K562 (cell line): ENCODE measurements at places on chromosomes 12 and 14. TPM values are rescaled to one million over a fixed set of nuclear protein-coding genes. Genes with fewer than 3 reads are reported as not detected.

DNA sequence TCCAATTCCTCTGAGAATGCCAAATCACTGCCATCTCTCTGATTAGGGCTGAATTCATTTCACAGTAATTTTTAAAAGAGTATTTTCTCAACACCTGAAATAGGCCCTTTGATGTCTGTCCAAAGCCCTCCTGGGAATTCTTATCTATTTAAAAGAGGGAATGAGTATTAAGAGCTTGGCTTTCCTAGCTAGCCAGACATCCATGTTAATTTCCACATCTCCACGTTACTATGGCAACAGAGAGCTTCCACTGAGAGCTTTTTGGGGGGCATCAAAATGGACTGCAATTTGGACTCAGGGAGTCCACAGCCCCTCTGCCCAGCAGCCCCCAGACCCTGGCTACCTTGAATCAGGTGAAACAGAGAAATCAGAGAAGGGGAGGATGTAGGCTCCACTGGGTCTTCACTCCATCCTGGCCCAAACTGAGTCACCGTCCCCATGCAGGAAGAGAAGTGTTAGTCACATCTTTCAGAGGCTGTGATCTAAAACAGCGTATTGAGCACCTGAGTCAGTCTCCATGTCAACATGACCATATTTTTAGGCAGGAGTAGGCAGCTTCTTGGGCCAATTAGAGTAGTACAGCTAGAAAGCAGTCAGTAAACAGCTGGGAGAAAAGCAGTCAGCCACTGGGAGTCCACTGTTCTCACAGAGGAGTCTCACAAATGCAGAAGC is 7.0 kb upstream of the FICD start:
- no peak overlapping the region for H3K27ac ChIP-seq
- H3K4me3 ChIP-seq: no peak overlapping the region

Gene PAX9
- total RNA-seq: 2.4 and 3.4 TPM in 2 replicates

Gene KRT5
- not detected in 2 replicates for total RNA-seq

- H3K4me1 ChIP-seq: no peaks in the 10 kb centered on the region
- H3K27me3 ChIP-seq: no peaks in the 10 kb centered on the region
- H3K27ac ChIP-seq: no peak overlapping the region
- no peak for DNase-seq
Observed at GRCh38 chr12:7210642-7211151, 21.2 kb downstream of the PEX5 start.

DNA sequence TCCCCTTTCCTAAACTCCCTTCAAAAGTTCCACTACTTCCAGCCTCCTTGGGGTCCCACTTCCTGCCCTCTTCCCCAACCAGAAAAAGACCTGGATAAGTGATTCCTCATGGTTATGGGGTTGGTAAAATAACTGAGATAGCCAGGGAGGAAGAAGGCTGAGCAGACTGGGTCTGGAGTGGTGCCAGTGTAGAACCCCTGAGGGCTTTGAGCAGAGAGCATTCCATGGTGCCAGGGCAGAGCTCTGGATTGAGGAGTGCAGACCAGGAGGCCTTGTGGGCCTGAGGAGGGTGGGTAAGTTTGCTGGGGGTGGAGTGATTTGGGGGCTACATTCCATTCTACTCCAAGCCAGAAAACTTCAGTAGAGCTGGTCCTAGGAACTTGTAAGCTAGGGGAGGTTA is 9.5 kb upstream of the CISTR start:
- DNase-seq: no peak
- H3K36me3 ChIP-seq: no peaks in the 10 kb centered on the region
- H3K27ac ChIP-seq: no peak overlapping the region
- peaks cover 2% of the 10 kb centered on the region; the same call in 1 of the 3 replicates for H3K4me1 ChIP-seq

DNA sequence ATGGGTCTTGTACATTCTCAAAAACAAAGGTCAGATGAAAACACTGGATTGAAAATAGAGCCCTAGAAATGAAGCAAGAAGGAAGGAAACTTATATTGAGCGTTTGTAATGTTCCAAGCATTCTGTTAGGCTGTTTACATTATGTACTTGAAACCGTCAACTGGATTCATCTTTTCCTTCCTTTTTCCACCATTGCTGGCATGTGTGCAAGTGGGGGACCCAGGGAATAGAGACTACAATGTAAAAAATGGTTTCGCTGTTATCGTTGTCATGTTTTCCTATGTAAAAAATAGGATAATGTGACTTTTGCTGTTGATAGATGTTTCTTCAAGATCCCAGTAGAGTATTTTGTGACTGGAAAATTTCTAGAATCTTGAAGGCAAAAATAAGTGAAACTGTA is 913.2 kb downstream of the NRXN3 start:
- H3K36me3 ChIP-seq: no peaks in the 10 kb centered on the region
- no peak for DNase-seq
- H3K4me1 ChIP-seq: no peaks in the 10 kb centered on the region
- H3K4me3 ChIP-seq: no peak overlapping the region
- H3K27ac ChIP-seq: no peak overlapping the region
- H3K27me3 ChIP-seq: no peaks in the 10 kb centered on the region

GRCh38 chr12:41795051-41795600 is 349.5 kb downstream of the GXYLT1 start:
- no peaks in the 10 kb centered on the region for H3K36me3 ChIP-seq
- H3K27ac ChIP-seq: no peak overlapping the region
- DNase-seq: no peak
- no peaks in the 10 kb centered on the region for H3K27me3 ChIP-seq

- no peak for DNase-seq
- H3K36me3 ChIP-seq: peaks cover 2% of the 10 kb centered on the region; the same call in 1 of the 3 replicates
- H3K4me3 ChIP-seq: no peak overlapping the region
- H3K27ac ChIP-seq: no peak overlapping the region
- no peaks in the 10 kb centered on the region for H3K27me3 ChIP-seq
- H3K4me1 ChIP-seq: no peaks in the 10 kb centered on the region; the same call in 1 of the 3 replicates
Observed at GRCh38 chr14:37131205-37131604, 41.2 kb downstream of the SLC25A21 start.

DNA sequence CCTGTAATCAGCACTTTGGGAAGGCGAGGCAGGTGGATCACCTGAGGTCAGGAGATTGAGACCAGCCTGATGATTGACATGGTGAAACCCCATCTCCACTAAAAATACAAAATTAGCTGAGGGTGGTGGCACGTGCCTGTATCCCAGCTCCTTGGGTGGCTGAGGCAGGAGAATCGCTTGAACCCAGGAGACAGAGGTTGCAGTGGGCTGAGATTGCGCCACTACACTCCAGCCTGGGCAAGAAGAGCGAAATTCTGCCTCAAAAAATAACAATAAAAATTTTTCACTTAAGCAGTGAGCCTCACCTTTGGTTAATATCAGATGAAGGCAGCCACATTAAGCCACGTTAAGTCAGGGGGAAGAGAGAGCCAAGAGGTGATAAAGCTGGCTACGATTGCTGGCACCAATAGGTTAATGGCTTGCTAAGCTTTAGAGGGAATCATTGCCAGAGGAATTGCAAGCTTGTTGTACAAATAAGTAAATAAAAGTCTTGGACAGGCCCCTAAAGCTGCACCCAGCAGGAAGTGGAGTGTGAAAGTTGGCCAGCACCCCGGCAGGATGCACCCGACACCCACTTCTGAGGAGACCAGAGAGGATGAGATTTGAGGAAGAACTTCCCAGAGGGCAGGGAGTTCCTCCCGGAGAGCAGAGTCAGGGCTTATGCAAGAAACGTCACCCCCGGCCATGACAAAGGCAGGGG is 41.3 kb upstream of the TESC start:
- no peaks in the 10 kb centered on the region for H3K27me3 ChIP-seq
- DNase-seq: no peak
- peaks cover 6% of the 10 kb centered on the region; the same call in 2 of the 3 replicates for H3K36me3 ChIP-seq
- H3K4me1 ChIP-seq: peaks cover 5% of the 10 kb centered on the region; the same call in 1 of the 2 replicates

DNA sequence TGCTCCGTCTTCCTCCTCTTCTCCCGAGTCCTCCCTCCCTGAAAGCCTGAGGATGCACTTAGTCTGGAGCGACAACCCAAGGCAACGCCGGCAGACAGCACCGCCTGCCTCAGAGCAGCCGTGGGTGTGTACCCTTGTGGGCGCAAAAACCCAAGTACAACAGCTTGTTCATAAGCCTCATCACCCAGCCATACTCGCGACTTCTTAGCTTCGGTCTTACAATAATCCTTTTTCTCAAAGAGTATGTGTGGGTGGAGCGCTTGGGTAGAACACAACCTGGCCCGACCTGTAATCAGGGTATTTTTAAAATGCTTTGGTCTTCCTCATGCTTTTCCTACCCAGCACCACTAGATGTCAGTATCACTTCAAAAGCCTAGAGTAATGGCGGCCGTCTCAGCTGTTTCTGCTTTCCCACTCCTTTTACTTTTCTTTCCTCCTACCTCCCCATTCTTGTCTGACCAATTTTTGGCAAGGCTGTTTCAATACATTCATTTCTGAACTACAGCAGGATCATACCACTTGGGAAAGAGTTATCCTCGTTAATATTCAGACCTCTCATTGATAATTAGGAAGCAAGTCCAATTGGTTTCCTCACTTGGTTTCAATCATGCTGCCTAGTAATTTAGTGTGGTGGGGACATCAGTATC is 198.9 kb downstream of the EPS8 start:
- no peaks in the 10 kb centered on the region for H3K27me3 ChIP-seq
- no peak overlapping the region for H3K27ac ChIP-seq
- no peaks in the 10 kb centered on the region; the same call in 1 of the 2 replicates for H3K4me1 ChIP-seq

GRCh38 chr12:6478416-6478815 is 7.9 kb upstream of the VAMP1 start:
- H3K36me3 ChIP-seq: no peaks in the 10 kb centered on the region
- no peak overlapping the region for H3K4me3 ChIP-seq
- no peak for DNase-seq
- no peak overlapping the region for H3K27ac ChIP-seq
- H3K27me3 ChIP-seq: no peaks in the 10 kb centered on the region

DNA sequence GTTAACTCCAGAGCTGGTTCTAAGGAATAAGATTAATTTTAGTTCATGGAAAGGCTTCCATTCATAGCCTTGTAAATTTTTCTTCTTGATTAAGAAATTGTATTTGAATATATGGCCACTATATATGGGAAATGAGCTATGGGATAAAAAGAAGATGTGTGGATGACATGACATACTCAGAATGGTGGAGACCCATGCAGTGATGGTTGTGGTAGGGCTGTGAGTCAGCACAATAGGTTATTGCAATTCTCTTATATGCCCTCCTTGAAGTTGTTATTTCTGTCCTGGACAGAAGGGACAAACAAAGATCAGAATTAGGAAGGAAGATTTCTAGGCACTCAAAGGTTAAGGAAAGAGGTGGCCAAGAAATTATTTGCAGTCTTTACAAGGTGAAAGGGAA is 21.5 kb downstream of the RASSF9 start:
- no peaks in the 10 kb centered on the region for H3K36me3 ChIP-seq
- H3K4me1 ChIP-seq: no peaks in the 10 kb centered on the region
- DNase-seq: no peak
- no peaks in the 10 kb centered on the region for H3K27me3 ChIP-seq
- H3K27ac ChIP-seq: no peak overlapping the region
- H3K4me3 ChIP-seq: no peak overlapping the region

DNA sequence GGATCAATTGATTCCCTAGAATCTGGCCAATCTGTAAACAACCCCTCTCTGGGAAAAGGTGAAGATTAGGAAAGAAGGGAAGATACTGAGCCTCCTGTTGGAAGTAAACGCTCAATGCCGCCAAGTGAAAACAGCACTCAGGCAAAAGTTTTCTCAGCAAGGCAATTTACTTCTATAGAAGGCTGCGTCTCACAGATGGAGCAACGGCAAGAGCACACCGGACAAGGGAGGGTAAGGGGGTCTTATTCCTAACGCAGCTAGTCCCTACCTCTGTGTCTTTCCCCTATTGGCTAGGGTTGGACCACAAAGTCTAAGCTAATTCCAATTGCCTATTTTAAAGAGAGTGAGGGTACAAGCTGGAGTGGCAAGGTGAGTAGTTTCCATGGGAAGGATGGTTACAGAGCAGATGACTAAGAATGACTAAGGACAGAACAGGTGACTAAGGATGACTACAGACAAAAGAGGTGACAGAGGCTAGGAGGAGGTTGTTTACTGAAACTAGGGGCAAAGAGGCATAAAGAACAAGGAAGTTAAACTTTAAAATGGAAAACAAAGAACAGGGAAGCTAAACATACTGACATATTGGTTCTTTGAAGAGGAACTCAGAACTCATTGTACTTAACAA is 5.6 kb upstream of the TTC9 start:
- H3K4me3 ChIP-seq: no peak overlapping the region
- H3K27me3 ChIP-seq: peaks cover 6% of the 10 kb centered on the region
- no peak for DNase-seq
- no peak overlapping the region for H3K27ac ChIP-seq
- H3K4me1 ChIP-seq: no peaks in the 10 kb centered on the region

- H3K4me3 ChIP-seq: no peak overlapping the region
- no peaks in the 10 kb centered on the region for H3K27me3 ChIP-seq
- peaks cover 3% of the 10 kb centered on the region; the same call in 1 of the 2 replicates for H3K4me1 ChIP-seq
Observed at GRCh38 chr12:46554460-46554859, 181.9 kb upstream of the SLC38A2 start.

Gene MYH6
- total RNA-seq: not detected in 2 replicates

DNA sequence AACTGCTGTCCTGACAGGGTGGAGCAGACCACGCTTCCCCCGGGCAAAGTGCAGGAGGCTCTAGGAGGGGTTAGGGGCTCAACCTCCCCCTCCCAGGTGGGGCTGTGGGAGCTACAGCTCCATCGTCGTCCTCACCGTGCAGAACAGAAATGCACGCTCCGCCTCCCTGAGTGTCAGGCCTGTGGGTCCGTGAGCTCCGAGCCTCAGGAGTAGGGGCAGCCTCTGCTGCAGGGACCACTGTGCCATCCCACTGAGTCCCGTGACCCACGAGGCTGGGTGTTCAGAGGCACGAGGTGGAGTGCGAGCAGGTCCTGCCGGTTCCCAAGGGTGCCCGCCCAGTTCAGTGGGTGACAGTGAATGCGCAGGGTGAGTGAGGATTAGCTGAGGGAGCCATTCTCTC is 48.6 kb downstream of the CACNA1C start:
- no peak overlapping the region for H3K4me3 ChIP-seq
- H3K27ac ChIP-seq: no peak overlapping the region
- no peaks in the 10 kb centered on the region for H3K4me1 ChIP-seq
- DNase-seq: no peak
- no peaks in the 10 kb centered on the region for H3K27me3 ChIP-seq
- no peaks in the 10 kb centered on the region for H3K36me3 ChIP-seq

- H3K4me3 ChIP-seq: no peak overlapping the region
- H3K27me3 ChIP-seq: no peaks in the 10 kb centered on the region
- no peak overlapping the region for H3K27ac ChIP-seq
- H3K36me3 ChIP-seq: no peaks in the 10 kb centered on the region
- DNase-seq: no peak
Observed at GRCh38 chr12:123085730-123086487, 65.0 kb downstream of the PITPNM2 start.

DNA sequence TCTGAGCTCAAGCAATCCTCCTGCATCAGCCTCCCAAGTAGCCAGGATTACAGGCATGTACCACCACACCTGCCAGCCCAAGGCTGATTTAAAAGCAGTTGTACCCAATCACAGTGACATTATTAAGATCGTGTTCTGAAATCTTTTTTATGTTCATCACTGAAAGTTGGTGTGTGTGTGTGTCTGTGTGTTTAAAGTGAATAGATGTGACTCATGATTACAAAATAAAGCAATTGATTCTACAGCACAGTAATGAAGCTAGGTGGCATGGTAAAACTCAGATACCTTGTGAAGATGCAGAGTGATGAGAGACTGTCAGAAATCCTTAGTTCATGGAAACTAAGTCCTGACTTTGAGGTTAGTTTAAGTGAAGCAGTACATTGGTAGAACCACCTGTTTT is 74.2 kb upstream of the ATP2B1 start:
- H3K4me3 ChIP-seq: no peak overlapping the region
- DNase-seq: no peak
- H3K4me1 ChIP-seq: no peaks in the 10 kb centered on the region
- H3K36me3 ChIP-seq: no peaks in the 10 kb centered on the region

Gene GLS2
- total RNA-seq: not detected in 2 replicates

- no peaks in the 10 kb centered on the region for H3K27me3 ChIP-seq
- H3K4me3 ChIP-seq: no peak overlapping the region
Observed at GRCh38 chr14:45807178-45807899, 554.3 kb upstream of the MIS18BP1 start.
